ENCODE measurements at places on chromosomes 1 and 21.

DNA sequence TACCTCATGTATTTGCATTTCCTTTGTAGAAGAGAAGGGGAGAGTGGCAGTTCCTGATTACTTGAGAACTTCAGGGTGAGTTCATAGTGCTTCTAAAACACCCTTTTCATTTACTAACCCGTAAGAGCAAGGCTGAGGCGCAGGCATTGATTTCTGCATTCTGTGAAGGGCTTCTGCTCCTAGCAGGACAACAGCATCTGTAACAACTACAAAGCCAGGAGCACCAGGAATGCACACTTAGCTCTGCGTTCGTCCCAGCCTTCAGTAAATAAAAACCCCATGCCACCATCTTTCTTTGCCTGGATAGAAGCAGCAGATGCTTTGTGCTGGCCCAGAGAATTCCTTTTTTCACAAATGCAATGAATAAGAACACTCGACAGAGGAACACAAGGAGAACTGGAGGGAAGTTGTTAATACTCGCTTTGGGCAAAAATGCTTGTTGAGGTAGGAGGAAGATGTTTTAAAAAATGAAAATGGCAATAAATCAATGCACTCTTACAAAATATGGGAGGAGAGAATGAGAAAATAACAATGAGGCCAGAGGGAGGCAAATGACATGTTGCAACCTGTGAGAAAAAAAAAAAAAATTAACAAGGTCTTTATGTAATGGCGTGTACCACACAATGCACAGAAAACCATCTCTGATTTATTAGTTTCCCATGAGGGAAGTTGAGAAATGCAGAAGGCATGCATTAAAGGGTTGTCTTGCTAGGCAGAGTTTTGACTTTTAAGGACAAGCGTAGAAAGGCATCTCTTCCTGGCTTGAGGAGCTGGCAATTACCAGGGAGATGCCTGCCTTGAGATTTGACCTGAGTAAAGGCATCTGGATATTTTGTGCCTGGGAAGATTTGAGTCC is 418.8 kb downstream of the DISC1 start:
- no peak for DNase-seq

DNA sequence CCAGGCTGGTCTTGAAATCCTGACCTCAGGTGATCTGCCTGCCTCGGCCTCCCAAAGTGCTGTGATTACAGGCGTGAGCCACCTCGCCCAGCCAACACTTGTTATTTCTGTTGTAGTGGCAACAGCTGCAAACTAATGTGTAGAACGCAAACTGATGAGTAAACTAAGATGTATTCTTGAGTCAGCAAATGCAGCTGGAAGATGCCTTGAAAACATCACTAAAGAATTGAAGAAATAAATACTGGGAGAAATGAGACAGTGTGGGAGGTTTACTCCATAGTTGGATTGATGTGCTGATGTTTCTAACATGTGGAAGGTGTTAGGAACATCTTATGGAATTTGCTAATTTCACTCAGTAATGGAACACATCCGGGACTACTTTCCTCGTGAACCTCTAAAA is 61.3 kb upstream of the KCNE2 start:
- no peak for DNase-seq

DNA sequence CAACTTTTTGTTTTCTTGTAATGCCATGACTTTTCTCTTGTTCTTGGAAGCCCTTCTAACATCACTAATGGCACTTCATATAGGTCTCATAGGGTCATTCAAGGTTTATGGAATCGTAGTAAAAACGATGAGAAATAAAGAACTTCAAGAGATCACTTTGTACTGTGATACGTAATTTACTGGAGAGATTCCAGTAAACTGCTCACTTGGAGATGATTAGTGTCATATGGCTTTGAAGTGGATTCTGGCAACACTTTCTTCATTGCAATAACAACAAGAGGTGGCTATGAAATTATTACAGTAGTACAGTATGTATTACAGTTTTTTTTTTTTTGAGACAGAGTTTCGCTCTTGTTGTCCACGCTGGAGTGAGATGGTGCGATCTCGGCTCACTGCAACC is 103.4 kb downstream of the RUSC1 start:
- DNase-seq, result no peak

- no peak for DNase-seq
Observed at GRCh38 chr1:246355411-246356230, 151.5 kb downstream of the SMYD3 start.

GRCh38 chr1:33985656-33986055 is 121.8 kb downstream of the HMGB4 start:
- no peak for DNase-seq

- DNase-seq, result no peak
Observed at GRCh38 chr1:53902235-53903138, 8.5 kb downstream of the DIO1 start.

DNA sequence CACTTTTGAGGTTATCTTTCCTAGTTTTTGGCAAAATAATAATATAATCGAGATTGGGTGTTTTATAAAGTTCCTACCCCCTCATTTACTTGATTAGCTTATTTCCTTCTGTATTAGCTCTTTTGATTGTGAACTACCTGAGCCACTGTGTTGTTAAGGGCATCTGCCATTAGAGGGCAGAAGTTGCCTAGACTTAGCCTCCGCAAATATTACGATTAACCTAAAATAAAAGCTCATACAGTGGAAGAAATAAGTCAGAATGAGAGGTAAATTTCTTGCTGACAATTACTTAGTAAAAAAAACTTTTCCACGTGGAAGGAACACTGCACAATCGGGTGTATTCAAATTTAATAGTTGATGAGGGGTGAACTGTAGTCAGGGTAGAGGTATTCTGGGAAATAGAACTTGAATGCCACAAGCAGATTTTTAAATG is 2.3 kb downstream of the H3-3A start:
- peak; percentile 35 for DNase-seq
